Epithelial cell of alveolus of lung (primary cell): ENCODE measurements at places on chromosomes 7 and 10. TPM values are rescaled to one million over a fixed set of nuclear protein-coding genes. Genes with fewer than 3 reads are reported as not detected.

EPHA1 gene
- total RNA-seq, result 0.32 and 0.91 TPM in 2 replicates

ACTL6B gene
- not detected in 2 replicates for total RNA-seq

TMEM140 gene
- 0.64 and 2.3 TPM in 2 replicates for total RNA-seq

FAM107B gene
- total RNA-seq, result 22.1 and 33.1 TPM in 2 replicates

CTAGE6 gene
- total RNA-seq, result under 0.01 TPM in 1 of 2 replicates, not detected in the other

AEBP1 gene
- 49.3 and 84.2 TPM in 2 replicates for total RNA-seq

DCLRE1C gene
- total RNA-seq, result 4.6 and 5.7 TPM in 2 replicates

SRRM3 gene
- total RNA-seq, result 7.1 and 8.5 TPM in 2 replicates

FAM180A gene
- total RNA-seq, result 3.6 TPM in 1 of 2 replicates, not detected in the other

ACSM6 gene
- total RNA-seq, result not detected in 2 replicates
